ENCODE measurements at places on chromosomes 5 and 9.

GRCh38 chr5:171688696-171689495 lies 96.7 kb upstream of the SMIM23 start:
- no peak for DNase-seq

- DNase-seq = no peak
These were observed 28.5 kb downstream of the GSN start for GRCh38 chr9:121296213-121297127.

DNA sequence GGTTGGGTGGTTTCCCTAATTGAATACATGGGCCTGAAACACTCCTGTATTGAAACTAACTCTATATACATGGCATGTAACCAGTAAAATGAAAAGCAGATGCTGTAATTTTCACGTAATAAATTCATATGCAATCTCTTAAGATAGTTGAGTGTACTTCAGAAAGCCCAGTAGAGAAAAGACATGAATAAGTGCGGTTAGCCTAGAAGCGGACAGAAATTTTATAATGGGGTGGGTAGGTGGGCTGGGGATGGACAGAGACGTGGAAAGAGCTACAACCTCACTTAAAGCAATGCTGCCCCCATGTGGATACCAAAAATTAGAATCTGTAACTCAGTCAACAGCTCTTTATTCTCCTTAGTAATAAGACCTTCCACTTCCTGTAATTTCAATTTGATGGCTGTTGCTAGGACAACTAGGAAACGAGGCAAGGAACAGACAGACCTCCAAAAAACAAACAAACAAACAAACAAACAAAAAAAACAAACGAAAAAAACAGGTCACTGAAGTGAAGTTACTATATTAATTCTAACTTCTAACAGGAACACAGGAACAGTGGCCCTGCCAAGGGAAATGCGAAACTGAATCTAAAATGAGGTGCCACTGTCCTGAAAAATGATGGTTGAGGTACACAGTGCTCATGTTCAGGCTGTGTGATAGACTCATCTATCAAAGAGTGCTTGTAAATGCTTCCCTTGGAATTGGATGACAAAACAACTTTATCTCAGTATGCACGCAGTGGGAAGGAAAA lies 103.4 kb upstream of the GNA14 start:
- no peak for DNase-seq

DNA sequence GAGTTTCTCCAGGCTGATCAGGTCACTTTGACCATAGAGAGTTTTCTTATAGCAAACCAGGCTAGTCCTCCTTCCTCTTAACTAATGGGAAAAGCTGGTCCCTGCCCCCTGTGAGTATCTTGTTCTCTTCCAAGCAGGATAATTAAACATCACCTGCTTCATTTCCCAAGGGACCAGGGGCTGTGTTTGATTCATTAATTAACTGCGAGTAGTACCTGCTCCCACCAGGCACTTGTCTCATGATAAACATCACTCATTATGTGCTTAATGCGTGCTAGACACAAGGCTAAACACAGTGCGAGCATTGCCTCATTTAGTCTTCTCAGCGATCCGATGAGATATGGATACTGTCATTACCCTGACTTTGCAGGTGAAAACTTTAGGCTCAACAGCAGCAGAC lies 1.7 kb upstream of the FAM163B start:
- no peak for DNase-seq

DNA sequence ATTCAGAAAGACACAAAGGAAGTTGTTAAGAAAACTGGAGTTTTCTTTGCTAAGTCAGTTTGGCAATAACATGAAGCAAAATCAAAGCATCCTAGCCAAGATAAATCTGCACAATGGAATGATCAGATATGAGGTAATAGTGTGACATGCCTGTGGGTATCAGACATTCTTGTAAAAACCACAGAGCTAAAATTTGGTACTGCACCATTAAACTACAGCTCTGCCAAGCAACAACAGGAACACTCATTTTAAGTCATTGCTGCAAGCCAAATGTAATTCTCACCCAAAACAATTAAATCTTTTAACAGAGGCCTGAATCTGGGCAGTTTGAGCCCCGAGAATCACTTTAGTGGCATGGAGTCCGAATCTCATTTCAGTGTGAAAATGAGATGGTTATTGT lies 96.6 kb downstream of the VCAN start:
- no peak for DNase-seq

DNA sequence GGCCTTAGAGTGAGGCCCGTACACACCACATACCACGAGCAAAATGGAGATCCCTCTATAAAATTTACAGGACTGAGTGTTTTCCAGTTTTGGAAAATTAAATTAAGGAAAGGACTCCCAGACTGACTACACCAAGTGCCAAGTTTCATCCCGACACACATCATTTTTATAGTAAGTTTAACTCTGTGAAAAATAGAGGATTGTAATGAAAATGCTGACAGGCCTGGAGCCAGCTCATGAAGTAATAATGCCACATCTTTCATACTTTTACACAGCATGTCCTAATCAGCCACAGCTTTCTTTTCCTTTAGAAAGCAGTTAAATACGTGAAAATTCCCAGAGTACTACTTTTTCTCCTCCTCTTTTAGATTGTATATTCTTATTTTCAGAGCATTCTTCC lies 169.2 kb downstream of the SAXO1 start:
- no peak for DNase-seq

DNA sequence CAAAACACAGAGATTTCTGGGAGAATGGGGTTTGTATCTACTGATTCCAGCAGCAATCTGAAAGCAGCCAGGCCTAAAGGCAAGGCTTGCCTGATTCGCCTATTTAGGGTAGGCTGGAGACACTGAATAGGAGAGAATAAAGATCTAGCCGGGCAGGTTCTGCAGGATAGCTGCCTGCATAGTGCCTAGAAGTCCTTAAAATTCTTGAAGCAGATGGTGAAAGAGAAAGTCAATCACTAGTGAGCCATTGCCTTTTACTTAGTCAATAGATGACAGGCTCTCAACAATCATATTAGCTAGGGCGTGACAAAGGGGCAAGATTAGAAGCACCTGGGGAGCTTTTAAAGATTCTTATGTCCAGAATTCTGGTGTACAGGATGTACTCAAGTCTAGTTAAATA lies 522.7 kb downstream of the HTR1A start:
- DNase-seq = no peak

DNA sequence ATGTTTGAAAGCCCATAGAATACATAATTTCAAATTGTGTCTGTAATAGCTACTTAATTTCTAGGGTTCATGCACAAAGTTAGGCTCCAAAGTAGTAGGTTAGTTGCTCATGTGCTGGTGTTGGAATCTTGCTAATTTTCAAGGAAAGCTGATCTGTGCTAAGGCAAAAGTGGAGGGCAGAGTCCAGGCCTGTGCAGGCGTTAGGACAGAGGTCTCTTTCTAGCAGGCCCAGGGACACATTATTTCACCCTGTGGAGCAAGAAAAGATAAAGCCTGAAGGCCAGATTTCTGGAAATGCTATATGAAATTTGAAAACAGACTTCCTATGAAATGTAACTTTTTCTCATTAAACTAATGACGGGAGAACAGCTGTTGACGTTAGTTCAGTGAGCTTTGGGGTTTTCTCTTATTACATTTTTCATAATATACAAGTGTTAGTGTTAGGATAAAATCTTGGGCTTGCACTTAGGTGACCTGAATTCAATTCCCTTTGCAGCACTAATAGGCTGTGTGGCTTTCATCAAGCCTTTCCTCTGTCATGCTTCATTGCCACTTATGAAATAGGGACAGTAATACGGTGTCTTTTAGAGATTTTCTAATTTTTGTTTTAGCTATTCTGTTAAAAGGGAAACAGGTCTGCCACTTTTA lies 196.7 kb upstream of the HAPLN1 start:
- no peak for DNase-seq

DNA sequence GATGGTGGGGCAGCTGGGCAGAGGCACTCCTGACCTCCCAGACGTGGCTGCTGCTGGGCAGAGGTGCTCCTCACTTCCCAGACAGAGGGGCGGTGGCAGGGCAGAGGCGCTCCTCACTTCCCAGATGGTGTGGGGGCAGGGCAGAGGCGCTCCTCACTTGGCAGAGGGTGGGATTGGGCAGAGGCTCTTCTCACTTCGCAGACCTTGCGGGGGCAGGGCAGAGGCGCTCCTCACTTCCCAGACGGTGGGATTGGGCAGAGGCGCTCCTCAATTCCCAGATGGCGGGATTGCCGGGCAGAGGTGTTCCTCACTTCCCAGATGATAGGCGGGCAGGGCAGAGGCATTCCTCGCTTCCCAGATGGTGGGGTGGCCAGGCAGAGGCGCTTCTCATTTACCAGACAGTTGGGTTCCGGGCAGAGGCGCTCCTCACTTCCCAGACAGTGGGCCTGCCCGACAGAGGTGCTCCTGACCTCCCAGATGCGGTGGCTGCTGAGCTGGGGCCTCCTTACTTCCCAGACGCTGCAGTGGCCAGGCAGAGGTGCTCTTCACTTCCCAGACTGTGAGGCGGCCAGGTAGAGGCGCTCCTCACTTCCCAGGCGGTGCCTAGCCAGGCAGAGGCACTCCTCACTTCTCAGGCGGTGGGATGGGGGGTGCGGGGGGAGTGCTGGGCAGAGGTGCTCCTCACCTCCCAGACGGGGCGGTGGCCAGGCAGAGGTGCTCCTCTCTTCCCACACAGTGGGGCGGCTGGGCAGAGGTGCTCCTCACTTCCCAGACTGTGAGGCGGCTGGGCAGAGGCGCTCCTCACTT lies 25.3 kb upstream of the SPATA31E1 start:
- no peak for DNase-seq

DNA sequence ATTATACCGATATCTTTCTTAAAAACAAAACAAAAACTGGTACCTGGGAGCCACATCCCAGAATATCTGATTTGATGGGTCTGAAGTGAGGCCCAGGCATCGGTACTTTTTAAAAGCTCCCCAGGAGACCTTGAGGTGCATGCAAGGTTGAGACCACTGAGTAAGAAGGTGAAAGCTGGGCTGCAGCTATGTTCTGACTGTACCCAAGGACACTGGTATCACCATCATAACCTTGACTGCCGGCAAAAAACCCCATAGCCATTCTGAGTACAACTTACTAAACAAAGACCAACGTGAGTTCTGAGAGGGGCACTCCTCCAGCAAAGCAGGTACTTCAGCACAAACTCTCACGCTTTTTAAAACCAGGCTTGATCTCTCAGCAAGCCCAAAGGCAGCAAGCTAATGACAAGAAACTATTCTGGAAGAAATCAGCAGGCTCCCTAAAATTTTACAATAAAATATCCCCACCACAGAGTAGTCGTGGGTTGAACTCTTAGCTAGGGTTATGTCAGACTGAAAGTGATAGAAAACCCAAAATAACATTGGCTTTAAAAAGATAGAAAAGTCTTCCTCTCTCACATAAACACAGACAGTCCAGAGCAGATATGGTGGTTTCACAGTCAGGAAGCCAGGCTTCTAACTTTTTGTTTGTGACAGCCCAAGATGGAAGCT lies 263.9 kb downstream of the SAXO1 start:
- no peak for DNase-seq

DNA sequence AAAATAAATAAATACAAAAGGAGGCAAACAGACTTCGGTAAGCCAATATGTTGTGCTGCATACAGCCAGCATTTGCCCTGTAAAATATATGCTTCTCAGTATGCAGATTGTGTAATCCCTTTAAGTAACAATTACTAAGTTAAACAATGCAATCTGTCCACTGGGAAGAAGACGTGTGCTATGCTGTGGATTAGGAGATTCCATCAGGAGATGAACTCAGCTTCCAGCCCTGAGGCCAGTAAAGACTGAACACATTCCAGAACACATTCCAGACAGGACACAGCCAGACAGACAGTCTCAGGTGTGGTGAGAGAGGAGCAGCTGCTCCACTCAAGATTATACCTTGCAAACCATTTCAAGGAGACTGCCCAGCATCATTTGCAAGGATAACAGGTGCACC lies 97.8 kb downstream of the MPDZ start:
- DNase-seq = no peak

DNA sequence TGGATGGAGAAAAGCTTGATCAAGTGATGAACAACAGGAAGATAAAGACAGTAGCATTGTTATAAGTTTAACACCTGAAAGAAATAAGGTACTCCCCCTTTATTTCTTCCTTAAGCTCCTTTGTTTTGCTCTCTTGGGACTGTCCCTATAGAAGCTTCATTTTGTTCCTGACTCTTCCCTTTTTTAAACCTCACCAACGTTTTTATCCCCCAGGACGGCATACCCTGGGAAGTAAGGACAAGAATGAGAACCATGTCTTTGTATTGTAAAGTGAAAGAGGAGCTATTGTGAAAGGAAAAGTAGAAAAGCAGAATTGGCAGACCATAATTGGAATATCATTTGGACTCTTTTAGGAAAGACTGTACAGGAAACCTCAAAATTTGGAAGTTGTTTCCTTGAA lies 1368.6 kb upstream of the C9orf72 start:
- DNase-seq = no peak

GRCh38 chr9:6471231-6471850 lies 58.3 kb downstream of the UHRF2 start:
- DNase-seq = no peak

DNA sequence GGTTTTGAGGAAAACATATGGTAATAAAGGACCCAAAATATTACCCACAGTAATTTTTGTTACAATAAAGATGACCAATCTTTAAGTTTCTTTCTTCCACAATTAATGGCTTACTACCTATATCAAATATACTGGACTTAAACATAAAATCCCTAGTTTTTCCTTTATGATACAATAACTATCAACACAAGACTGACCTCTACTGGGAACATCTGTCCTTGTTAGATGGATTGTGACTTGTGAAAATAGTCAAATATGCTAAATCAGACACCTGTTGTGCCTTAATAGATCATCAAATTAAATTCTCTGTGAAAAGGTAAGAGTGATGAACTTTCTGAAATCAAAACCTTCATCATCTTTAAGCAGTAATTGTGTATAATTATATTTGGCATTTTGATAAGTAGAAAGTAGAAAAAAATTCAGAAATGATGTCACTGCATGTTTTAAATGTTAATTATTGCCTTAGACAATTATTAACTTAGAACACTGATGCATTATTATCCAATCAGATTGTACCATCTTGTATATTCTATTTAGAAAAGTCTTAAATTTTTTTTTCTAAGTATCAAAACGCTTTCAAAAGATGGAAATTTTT lies 113.6 kb downstream of the DEPDC1B start:
- DNase-seq = no peak
